NCI-H1436 (cell line): ENCODE measurements at places on chromosomes 1 and 21.
A peak's percentile ranks its signal among the peaks of the same experiment; 100 is the strongest.

DNA sequence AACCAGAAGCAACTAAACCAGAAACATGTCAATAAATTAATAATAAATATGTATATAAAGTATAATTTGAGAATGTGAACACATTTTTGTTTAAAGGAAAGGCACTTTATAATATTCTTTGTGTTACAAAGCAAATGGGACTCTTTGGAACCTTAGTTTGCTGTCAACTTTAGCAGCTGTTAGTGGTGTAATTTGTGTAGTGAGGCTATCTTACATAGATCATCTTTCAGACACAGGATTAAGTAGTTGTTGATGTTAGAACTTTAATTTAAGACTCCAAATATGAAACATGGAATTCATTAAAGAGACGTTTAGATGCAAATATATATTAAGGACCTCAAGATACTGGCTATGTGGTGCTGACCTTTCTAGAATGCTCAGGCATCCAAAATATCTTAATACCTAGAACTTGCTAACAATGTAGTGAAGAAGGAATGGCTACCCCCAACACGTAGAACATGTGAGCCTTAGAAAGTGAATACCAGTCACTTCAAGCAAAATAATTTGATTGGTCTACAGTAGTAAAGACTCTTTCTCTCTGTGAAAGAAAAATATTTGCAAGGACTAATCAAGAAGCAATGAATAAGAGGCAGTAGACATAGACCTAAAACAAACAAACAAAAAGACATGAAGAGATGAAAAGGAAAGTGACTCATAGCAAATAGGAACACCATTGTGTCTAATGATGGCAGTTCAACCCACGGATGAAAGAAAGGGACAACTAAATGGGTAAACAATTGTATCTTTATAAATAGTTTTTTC is 811.4 kb downstream of the USP25 start:
- DNase-seq, result no peak

GRCh38 chr1:11198257-11198656 is 9.1 kb downstream of the ANGPTL7 start:
- DNase-seq, result no peak

DNA sequence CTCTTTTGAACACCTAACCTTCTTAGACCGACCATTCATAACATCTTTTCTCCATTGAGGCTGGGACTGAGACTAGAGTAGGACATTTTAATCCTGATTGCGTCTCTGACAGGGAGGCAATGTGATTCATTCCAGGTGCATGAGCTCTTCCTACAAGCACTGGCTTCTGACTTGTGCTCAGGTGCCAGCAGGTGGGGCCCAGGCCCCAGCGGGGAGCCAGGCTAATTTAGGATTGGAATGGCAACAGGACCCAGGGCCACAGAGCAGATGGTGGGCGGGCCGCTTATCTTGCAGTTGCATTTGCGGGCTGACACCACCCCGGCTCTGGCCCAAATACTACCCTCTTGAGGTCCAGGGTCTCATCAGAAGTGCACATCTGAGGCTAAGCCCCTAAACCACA is 4.1 kb downstream of the GPA33 start:
- no peak for DNase-seq

- peak; percentile 10 for DNase-seq
These were observed 98.3 kb upstream of the CAMK1G start for GRCh38 chr1:209485167-209485566.

GRCh38 chr1:186530109-186530508 is 69.2 kb upstream of the PDC start:
- no peak for DNase-seq

GRCh38 chr1:172827841-172828240 is 168.9 kb downstream of the FASLG start:
- DNase-seq, result no peak

- DNase-seq, result peak; percentile 100
These were observed at the start of gene PFKFB2 for GRCh38 chr1:207052911-207053769. PFKFB2 (plus strand) TSS chr1:207053275; CDS start chr1:207054718, 1,443 bp downstream.

DNA sequence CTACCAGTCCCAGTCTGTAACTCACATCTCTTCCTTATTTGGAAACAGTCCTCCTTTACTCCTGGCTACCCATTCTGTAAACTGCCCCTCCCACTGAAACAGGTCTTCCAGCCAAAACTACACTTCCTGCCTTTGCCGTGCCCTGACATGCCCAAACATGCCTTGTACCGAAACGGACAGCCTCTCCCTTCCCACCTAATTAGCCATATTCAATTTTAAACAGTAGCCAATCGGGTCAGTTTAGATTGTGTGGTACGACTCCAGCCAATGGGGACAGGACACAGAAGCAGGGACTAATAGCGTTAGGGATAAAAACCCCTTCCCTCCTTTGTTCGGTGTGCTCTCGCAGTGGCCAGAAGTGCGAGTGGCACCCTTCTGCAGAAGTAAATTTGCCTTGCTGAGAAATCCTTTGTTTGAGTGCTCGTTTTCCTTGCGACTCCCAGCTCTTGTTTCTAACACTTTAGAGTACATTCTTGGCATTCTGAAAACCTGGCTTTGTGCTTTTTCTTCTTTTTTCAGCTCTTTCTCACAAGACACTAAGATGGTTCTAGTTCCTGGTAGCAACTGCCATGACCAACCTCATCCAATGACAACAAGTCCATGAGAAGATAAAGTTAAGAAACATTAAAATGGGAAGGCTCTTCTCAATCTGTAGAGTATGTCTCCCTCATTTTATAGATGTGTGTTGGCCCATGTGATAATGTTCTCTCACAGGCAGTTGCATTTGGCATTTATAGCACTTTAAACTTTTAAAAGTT is 325.1 kb upstream of the GREM2 start:
- no peak for DNase-seq

GRCh38 chr1:19342894-19343616 is 30.9 kb downstream of the SLC66A1 start:
- no peak for DNase-seq
